ENCODE measurements at places on chromosomes 7 and 10.
A peak's percentile ranks its signal among the peaks of the same experiment; 100 is the strongest.

GRCh38 chr7:13321316-13321715 lies 633.9 kb downstream of the ARL4A start:
- DNase-seq: no peak

DNA sequence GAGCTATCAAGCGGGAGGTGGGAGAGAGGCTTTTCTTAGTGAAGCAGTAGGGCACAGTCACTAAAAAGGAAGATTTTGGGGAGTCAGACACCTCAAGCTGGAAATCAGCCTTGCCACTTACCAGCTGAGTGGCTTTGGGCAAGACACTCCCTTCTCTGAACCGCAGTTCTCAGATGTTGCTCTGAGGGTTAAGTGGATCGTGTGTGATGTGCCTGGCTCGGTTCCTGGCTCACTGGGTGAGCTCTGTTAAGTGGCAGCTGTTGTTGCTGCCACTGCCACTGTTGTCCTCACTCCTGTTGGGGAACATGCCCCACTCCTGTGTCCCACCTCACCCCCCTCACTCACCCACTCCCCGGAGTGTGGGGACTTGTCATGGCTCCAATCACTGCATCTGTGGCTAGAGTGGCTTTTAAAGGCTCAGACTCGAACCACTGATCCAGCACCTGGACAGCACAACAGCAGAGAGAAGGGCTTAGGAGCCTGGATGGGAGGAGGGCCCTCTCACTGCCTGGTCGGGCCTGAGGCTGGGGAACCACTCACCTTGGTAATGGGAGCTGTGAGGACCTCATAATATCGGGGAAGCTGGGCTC lies 20.0 kb downstream of the PYROXD2 start:
- DNase-seq: no peak

GRCh38 chr7:6409944-6410693 lies 37.6 kb downstream of the DAGLB start:
- no peak for DNase-seq

DNA sequence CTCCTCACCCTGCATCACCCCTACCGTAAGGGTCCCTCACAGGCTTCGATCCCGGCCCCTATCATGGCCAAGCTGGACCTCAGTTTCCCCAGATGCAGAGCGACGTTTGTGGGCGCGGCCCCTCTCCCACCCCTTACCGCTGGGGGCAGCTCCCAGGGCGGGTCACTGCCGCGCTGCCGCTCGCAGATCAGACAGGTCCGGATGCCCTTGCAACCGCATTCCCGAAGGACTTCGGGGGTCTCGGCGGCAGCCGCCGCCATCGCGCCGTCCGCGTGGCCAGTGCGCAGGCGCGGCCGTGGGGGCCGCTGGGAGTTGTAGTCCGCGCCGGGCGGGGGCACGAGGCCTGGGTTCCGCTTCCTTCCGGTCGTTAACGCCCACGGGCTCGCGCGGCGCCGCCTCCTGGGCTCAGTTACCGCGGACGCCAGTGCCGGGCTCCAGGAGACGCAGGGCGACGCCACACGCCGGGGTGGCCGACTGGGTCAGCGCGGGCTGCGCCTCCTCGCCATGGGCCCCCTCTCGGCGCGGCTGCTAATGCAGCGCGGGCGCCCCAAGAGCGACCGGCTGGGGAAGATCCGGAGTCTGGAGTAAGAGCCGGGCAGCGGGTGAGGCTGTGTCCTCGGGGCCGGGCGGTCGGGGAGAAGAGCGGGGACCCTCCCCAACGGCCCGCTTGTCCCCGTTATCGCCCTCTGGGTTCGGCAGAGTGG lies at the start of the genes ALKBH4 and LRWD1:
Gene ALKBH4, minus strand, starts transcription at position 287 of the 704 bp plus-strand sequence. Its CDS starts 27 bp downstream, at position 260.
Gene LRWD1, plus strand, starts transcription at position 408 of the 704 bp plus-strand sequence. Its CDS starts 97 bp downstream, at position 505.
- peak; percentile 99 for DNase-seq

DNA sequence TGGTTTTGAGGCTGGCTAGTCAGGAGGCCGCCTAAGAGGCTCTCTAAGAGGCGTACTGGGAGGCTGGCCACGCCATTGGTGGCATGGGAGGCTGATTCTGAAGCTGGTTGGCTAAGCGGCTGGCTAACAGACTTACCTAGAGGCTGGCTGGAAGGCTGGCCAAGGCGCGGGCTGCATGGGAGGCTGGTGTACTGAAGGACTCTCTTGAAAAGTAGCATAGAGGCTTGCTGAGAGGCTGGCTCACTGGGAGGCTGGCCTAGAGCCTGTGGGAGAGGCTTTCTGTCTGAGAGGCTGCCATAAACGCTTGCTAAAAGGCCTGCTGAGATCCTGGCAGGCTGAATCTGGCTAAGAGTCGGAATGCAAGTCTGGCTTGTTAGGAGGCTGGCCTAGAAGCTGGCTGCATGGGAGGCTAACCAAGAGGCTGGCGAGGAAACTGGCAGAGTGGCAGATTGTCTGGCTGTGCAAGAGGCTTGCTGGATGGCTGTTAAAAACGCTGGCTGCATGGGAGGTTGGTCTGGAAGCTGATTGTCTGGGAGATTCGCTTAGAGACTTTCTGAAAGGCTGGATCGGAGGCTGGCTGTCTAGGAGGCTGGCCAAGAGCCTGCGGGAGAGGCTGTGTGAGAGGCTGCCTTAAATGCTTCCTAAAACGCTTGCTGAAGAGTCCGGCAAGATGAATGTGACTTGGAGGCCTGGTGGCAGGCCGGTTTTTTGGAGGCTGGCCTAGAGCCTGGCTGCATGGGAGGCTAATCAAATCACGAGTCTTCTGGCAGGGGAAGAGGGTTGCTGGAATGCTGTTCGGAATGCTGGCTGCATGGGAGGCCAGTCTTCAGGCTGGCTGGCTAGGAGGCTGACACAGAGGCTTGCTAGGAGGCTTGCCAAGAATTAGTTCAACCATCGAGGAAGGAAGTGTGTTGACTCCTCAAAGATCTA lies 134.2 kb downstream of the OR13A1 start:
- no peak for DNase-seq

- no peak for DNase-seq
These were observed 10.1 kb upstream of the MYL7 start for GRCh38 chr7:44150966-44151941.

DNA sequence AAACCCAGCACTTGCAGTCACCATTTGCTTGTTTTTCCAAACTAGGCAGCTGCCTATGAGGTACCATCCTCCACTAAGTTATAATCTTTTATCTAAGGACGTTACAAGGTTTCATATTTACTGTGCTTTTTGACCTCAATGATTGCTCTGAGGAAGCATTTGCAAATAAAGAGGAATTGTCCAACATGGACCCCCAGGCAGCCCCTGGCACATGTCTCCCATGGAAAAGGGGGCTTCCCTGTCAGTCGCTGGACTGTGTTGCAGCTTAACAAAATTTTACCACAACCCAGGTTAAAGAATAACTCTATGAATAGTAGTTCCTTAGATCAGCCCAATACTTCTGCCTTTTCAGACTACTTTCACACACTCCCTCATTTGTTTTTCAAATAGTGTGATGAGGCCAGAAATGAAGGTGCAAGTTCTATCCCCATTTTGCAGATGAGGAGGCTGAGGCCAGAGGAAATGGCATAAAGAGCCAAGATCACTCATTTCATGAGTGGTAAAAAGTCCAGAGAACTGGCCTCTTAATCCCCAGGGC lies 52.8 kb upstream of the ZPBP start:
- DNase-seq: no peak

DNA sequence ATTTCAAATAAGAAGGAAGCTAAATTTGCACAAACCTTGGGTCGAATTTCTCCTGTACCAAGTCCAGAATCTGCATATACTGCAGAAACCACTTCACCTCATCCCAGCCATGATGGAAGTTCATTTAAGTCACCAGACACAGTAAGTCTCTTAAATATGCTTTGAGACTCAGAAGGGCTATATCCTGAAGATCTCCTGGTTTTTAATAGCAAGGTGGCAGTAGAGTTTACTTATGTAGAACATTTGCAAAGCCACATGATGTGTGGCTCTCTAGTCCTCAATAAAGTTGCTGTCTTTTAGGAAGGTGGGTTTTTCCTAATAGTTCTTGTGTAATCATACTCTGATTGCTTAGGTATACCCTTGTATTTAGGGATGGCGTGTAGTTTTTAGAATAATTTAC lies 8.7 kb downstream of the DBF4 start:
- no peak for DNase-seq

- peak; percentile 2 for DNase-seq
These were observed 724.2 kb upstream of the CELF2 start for GRCh38 chr10:10293481-10293951.

GRCh38 chr7:135800560-135800959 lies 51.9 kb upstream of the FAM180A start:
- DNase-seq: no peak

DNA sequence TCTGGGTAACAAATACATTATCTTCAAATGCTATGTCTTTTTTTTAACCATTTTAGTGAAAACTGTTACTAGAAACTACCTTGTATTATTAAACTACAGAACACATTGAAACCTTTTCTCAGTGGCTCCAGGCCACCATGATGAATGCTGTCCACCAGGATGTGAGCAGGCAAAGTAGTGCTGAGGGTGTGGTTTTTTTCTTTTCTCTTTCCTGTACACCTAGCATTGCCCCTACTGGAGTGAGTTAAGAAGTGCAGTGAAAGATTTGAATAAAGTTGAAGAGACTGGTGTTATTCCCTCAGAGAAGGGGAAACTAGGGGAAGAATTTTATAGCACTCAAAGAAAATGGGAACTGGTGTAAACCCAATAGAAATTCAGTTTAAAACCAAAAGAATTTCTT lies 120.0 kb upstream of the SAMD8 start:
- peak; percentile 27 for DNase-seq

DNA sequence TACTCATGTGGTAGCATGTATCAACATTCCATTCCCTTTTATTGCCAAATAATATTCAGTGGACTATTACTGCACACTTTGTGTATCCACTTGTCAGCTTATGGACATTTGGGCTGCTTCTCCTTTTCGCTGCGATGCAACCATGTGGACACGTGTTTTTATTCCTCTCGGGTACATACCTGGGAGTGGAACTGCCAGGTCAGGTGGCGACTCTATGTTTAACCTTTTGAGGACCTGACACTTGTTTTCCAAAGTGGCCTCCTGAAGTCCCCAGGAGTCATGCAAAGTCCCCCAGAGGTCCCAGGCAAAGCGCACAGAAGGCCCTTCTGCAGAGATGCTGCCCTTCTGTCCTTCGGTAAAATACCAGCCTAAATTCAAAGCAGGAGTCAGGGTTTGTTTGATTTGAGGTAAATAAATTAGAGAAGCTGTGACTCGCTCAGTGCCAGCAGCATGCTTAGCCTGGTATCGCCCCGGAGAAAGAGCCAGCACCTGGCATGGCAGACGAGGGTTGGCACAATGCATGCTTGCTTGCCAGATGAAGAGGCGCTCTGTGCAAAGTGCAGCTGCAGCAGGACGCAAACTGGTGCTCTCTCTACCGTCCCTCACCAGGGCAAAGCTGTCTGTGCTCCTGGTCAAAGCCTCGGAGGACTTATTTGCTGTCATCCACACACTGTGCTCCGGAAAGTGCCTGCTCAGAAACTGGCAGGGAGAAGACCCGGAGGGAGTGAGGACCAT lies 37.8 kb downstream of the HIPK2 start:
- no peak for DNase-seq

GRCh38 chr10:123136221-123136805 lies 543 bp downstream of the HMX3 start:
- DNase-seq: no peak

DNA sequence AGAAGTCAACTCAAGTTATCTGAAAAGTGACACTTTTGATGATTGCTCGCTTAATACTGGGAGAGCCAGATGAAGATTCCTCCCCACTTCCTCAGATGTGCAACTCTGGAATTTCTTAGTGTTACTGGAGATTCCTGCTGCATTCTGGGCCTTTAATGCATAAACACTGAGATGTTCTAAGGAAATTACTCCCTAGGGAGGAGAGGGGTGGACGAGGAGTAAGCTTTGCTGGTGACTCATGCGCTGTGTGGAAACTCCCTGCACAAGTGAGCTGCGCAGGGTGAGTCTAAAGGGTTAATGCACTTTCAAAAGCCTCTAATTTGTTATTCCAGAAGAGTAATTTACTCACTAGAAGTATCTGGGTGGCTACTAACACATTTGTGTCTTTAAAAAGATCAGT lies 46.3 kb downstream of the EGFR start:
- no peak for DNase-seq

GRCh38 chr10:89954061-89954460 lies 252.7 kb downstream of the KIF20B start:
- no peak for DNase-seq

- DNase-seq: no peak
These were observed 65.6 kb downstream of the FOXI2 start for GRCh38 chr10:127802531-127803095.
